EL (cell line): ENCODE measurements at places on chromosomes 16 and 17.

DNA sequence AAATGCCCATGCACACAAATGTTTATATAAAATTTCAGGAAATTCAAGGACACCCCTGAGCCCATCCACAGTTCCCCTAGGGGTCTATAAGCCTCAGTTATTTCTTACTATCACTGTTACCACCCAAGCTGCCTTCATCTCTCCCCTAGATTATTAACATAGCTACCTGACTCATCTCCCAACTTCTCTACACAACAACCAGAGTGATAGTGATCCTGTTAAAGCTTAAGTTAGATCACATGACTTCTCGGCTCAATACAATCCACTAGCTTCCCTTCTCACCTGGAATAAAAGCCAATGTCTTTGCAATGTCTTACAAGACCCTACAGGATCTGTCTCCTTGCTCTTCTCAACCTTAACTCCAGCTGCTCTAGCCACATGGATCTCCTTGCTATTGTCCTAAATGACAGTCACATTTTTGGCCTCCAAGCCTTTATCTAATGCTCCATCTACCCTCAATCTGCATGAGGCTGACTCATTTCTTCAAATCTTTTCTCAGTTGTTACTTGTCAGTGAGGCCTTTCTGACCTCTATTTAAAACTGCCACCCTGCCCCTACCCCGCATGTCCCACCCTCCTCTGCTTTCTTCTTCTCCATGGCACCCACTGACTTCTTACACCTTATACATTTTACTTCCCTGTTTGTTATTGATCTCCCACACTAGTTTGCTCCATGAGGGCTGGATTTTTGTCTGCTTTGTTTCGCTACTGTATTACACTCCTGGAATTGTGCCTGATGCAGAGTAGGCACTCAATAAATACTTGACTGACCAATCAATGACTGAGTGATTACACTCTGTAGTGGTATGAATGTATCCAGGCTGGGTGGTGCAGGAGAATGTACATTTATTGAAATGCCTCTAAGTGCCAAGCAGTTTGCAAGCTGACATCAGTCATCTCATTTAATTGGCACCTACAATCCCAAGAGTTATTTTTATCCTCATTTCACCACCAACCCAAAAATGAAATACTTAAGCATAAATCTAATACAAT is 5.2 kb upstream of the LIG3 start:
- no peak for DNase-seq

- no peak for DNase-seq
These were observed 299.8 kb downstream of the CNTNAP4 start for GRCh38 chr16:76577003-76577402.

- no peak for DNase-seq
These were observed 8.2 kb upstream of the MPP2 start for GRCh38 chr17:43915559-43915958.

GRCh38 chr16:3793161-3793576 is 75.8 kb upstream of the TRAP1 start:
- no peak for DNase-seq

DNA sequence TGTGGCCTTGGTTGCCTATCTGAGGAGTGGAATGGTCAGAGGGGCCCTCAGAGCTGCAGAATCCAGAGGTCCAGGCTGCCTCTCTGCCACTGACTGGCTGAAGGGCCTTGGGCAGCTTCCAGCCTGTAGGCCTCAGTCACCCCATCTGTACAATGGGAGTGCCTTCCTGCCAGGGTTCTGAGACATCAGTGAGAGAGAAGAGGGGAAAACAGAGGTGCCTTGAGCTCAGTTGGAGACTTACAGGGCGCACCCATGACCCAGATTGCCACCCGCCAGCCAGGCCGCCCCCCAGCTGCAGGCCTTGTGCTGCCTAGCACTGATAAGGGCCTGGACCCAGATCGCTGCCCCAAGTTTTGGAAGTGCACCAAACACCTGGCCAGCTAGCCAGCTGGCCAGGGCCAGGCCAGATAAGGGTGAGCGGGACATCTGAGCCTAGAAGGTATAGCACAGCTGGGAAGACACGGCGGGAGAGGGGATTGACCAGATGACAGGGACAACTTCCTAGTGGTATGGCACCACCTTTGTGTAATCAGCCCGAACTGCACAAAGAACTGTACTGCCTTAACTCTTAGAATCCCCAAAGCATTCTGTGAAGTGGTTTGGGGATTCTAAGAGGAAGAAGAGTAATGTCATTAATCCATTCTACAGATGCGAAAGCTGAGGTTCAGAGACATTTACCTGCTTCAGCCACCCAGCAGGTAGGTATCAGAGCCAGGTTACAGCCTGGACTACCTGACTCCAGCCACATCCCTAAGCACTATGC is 1.4 kb downstream of the SLC4A1 start:
- DNase-seq, result no peak

DNA sequence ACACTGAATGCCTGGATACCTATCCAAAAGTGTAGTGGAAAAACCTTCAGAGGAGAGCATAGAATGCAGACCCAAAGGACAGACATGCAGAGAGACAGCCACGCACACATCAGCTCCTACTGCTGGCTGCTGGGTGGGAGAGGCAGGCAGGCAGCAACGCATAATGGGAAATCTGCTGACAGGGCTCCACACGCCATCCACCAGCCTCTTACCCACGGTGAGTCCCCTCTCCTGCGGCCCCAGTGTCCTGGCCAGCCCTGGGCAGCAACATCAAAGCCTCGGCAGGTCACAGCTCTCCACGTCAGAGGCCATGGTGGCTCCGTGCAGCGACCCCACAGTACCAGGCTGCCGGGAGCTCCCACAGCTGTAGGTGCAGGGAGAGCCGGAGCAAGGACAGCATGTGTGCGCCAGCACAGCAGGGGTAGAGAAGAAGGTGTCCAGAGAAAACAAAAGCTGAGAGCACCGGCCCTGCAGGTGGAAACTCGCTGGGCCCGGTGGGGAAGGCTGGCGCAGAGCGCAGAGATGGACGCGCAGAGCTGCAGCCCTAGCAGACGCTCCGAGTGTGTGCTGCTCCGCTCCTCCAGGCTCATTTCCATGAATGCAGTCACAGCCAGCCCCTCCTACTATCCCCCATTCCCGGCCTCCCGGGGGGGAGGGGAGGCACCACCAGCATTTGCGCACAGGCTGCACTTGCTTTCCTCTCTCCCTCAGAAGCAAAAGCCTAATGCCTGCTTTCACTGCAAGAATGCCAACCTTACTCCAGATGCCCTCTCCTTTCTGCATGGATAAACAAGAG is 58.9 kb downstream of the CYTH1 start:
- DNase-seq, result no peak

DNA sequence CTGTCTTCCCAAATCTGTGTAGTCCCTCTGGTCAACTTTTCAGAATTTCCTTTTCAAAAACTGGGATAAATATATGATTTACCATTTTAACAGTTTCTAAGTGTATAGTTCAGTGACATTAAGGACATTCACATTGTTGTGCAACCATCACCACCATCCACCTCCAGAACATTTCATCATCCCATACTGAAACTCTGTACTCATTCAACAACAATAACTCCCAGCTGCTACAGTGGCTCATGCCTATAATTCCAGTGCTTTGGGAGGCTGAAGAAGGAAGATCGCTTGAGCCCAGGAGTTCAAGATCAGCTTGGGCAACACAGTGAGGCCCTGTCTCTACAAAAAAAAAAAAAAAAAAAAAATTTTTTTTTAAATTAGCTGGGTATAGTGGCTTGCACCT is 131.0 kb downstream of the AATF start:
- peak; percentile 19 for DNase-seq
